Activated T-helper 1 cell treated with anti-CD3 and anti-CD28 coated beads, Interleukin-12 subunit alpha, Interleukin-12 subunit beta, Interleukin-2, Interleukin-4 antibody, amounts not matched to agents 30 ng/mL and 10 ng/mL and 1 ng/mL, durations not matched to agents 14 hours and 24 hours and 36 hours (primary cell): ENCODE measurements at places on chromosomes 4 and X. TPM values are rescaled to one million over a fixed set of nuclear protein-coding genes. Genes with fewer than 3 reads are reported as not detected.

DNA sequence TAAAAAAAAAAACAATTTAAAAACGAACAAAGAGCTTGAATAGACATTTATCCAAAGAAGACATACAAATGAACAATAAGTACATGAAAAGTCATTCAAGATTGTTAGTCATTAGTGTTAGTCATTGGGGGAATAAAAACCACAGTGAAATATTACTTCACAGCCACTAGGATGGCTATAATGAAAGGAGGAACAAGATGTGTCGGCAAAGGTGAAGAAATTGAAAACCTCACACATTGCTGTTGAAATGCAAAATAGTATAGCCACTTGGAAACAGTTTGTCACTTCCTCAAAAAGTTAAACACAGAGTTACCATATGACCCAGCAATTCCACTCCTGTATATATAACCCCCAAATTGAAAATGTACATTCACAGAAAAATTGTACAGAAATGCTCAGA, 45.2 kb upstream of the SLC39A8 start:
- no peak for DNase-seq

GRCh38 chrX:15017491-15017890, 144.3 kb downstream of the MOSPD2 start:
- no peak for DNase-seq

DNA sequence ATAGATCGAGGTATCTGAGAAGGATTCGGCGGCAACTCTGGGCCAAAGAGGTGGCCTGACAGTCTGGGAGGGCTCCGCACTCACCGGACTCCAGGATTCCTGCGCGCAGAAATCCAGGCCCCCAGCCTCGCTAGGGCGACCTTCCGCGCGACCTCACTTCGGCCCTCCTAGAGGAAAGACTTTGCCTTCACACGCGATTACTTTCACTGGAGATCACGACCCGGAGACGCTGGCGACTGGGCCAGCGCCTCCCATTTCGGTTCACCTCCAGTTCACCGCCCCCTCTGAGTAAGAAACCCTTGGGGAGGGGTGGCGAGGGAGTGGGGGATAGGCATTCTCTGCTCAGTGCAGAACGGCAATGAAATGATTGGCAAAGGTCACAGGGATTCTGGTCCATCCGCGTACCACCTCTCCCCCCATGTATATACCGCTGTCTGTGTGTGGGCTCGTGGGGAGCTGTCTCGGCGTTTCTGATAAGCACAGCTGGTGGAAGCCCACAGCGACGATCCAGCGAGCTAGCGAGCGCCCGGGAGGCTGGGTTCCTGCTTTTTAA, 2.5 kb downstream of the POU3F4 start:
- DNase-seq, result no peak

DNA sequence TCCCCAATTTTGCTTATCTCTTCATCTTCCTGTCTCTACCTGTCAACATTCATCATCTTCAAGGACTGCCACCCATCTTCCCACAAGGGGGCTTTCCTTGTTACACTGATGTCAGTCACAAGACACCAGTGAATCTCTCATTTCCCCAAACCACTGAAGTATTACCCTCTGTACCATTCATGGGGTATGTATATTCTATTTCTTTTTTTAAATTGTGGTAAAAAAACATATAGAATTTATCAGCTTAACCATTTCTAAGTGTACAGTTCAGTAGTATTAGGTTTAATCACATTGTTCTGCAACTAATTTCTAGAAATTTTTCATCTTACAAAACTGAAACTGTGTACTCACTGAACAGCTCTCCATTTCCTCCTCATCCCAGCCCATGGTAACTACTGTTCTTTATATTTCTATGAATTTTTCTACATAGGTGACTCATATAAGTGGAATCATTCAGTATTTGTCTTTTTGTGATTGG, 98.6 kb downstream of the LARP7 start:
- DNase-seq, result no peak

DNA sequence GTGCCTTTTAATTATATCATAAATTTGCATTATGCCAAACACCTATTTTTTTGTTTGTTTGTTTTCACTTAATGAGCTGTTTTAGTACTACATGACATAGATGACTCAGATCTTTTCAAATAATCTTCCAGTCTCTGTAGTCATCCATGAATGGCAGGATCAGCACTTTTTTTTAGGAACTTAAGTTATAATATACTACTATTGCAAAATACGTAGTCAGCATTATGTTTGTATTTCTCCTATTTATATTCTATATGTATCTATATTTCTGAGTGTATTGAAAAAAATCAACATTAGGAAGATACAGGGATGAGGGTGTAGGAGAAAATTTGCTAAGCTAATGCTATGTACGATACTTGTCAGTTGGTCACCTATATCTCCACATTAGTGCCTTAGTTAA, 773.1 kb upstream of the AGA start:
- DNase-seq, result no peak

GRCh38 chr4:3291411-3291968, 1.3 kb upstream of the RGS12 start:
- DNase-seq, result no peak

WAS gene
- total RNA-seq, result 106 and 122 TPM in 2 replicates
